ENCODE measurements at places on chromosomes 16 and 17.

- DNase-seq, result no peak
These were observed 71.9 kb upstream of the AMZ2 start for GRCh38 chr17:68175905-68176304.

- no peak for DNase-seq
These were observed 383.2 kb upstream of the CCL2 start for GRCh38 chr17:33871720-33872540.

DNA sequence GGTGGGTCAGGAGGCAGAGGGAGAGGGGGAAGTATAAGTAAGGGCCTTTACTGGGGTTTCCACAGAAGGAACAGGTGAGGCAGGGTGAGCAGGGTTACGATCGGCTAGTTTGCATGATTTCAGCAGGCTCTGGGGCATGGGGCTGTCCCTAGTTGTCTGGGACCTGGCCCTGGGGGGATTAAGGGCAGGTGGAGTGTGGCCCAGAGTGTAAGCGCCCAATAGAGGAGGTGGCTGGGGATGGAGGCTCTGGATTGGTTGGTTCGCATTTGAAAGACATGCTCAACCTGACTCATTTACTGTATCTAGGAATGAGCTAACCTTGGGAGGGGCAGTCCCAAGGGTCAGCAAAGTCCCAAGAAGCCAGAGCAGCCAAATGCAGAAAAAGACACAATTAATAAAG lies 230.3 kb downstream of the MAP2K4 start:
- DNase-seq, result no peak

DNA sequence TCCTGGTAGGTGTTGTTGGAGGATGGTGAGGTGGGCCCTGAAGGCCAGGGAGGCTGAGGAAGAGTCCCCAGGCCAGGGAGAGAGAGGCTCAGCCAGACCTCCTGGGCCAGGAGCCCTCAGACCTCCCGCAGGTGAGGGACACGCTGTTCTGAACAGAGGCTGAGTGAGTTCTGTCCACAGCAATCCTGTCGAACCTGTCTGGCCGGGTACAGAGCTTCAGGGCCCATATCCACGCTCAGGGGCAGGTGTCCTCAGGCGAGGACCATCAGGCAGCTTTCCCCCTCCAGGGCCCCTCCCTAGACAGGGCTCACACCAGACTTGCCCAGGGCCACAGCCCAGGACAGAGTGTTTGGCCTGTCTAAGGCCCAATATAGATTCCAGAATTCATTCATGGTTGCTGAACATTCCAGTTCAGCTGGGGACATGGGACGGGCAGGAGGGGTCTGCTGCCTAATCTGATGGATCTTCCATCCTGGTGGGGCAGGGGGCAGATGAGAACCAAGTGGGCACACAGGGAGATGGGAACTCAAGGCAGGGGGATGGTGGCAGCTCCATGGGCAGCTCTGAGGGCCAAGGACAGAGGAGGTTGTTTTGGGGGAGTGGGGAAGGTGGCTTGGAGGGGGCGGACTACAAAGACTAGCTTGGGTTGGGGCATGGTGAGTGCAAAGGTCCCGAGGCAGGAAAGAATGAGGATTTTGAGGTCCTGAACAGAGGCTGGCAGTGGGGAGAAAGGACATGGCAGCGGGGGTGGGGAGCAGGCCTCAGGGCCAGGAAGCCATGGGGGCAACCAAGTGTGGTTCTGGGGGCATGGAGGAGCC lies 23.4 kb upstream of the MPRIP start:
- DNase-seq, result no peak

DNA sequence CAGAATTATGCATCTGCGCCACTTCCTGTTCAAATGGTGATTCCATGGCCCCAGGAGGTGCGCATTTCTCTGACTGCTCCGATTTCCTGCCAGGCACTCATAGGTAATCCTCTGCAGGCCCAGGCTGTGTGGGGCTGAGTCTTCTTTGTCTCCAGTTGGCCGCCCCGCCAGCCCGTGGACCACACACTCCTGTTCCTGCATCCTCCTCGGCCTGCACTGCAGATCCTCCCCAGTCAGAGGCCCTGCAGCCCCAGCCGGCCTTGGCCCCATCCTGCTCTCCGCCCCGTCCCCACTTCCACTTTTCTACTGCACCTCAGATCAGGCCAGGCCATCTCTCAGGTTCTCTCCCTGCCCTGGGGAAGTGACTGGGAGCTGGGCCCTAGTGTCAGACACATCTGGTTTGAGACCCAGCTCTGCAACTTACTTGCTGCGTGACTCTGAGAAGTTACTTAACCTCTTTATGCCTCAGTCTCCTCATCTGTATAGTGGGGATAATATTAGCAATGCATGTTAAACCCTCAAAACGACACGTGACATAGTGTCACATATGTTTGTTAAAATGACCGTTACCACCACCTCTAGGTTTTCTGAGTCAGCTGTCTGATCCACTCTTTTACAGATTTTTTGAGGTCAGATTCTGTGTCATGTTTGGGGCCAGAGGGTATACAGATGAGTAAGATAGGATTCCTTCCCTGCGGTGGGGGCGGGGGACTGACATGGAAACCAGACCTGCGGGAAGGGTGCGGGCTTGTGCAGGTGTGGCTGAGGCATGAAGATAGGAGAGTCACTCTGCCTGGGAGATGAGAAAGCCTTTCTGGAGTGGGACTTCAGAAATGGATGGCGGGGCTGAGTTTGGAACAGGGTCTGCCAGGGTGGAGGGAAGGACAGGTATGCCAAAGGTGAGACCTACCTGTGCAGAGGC lies 12.8 kb downstream of the RAB11FIP4 start:
- no peak for DNase-seq

DNA sequence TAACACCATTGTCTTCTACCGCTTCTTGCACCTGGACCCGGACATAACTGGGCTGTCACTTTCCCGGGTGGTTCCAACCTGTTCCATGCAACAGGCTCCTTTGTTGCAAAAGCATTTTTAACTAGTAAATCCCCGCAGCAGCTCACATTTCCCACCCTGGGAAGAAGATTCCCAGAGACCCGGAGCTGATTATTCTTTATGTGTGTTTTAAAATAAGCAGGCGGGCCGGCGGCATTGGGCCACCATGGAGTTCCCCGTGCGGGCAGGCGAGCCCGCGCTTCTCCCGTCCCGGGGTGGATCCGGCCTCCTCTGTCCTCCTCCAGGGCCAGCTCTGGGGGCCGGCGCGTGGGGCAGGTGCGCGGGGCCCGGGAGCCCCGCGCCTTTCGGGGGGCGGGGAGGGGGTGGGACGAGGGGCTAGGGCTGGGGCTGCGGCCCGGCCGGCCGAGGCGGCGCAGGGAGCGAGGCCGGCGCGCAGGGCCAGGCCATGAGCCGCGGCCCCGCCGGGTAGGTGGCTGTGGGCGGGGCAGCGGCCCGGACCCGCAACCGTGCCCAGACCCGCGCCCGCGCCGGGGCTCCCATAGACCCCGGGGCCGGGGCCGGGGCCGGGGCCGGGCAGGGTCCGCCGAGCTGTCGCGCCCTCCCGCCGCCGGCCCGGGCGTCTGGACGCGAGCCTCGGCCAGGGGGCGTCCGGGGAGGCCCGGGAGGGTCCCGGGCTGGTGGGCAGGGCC lies 1.7 kb downstream of the CRAMP1 start:
- DNase-seq, result no peak

DNA sequence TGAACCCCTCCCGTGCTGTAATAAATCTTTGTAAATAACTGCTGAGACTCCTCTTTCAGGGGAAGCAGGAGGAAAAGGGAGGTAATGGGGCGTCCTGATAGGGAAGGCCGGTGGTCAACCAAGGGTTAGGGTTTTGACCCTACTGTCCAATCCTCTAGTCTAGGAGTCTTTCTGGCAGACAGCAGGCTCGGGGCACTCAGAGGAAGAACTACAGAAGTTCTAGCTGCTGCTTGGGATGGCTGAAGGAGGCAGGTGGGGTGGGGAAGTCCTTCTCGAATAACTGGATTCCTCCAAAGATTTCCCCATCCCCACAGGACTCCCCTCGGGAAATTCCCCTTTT lies 387 bp upstream of the STARD3 start:
- DNase-seq, result no peak

Data from stimulated activated naive B cell treated with anti-CD40 and anti-IgM and Interleukin-4, amounts not matched to agents 10 μg/mL and 1 μg/mL and 100 μg/mL, for 72 hours (primary cell).